H9 (cell line): ENCODE measurements at places on chromosomes 2 and 18.

DNA sequence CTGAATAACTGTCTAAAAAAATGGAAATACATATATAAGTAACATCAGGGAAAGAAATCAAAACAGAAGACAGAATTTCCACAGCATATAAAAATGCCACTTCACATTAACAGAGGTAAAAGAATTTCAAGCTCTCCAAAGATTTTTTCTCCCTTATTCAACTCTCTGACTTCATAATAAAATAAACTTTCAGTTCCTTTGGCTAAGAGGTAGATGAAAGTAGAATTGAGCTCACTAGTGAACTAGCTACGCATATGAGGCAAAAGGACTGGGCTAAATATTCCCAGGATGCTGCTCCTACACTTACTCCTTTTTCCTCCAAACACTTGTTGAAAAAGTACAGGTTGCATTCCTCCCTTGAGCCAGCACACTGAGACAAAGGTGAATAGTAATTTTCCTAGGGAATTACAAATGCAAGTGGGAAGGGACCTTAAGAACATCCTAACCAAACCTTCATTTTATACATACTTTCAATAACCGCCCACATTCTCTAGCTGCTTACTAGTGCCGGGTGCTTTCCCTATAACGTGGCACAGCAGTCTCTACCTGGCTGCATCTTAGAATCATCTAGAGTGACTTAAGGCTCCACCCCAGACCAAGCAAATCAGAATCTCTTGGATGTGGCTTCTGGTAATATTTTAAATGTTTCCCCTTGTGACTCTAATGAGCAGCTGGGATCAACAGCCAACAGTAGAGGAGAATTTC lies 136.6 kb downstream of the MTCL1 start:
- no peak for DNase-seq

DNA sequence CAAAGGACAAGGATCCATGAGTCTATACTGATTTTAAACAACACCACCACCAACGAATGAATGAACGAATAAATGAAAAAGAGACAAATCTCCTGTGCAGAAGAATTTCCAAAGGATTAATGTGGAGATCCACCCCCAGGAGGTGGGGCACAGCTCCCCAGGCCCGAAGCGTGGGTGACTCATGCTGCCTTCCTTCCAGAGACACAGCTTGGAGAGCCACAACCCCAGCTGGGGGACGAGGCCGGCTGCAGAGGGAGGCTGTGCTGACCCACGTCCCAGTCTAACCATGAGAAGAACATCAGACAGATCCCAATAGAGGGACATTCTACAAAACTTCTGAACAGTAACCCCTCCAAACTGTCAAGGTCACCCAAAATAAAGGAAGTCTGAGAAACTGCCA lies 557.3 kb upstream of the SALL3 start:
- DNase-seq: no peak

DNA sequence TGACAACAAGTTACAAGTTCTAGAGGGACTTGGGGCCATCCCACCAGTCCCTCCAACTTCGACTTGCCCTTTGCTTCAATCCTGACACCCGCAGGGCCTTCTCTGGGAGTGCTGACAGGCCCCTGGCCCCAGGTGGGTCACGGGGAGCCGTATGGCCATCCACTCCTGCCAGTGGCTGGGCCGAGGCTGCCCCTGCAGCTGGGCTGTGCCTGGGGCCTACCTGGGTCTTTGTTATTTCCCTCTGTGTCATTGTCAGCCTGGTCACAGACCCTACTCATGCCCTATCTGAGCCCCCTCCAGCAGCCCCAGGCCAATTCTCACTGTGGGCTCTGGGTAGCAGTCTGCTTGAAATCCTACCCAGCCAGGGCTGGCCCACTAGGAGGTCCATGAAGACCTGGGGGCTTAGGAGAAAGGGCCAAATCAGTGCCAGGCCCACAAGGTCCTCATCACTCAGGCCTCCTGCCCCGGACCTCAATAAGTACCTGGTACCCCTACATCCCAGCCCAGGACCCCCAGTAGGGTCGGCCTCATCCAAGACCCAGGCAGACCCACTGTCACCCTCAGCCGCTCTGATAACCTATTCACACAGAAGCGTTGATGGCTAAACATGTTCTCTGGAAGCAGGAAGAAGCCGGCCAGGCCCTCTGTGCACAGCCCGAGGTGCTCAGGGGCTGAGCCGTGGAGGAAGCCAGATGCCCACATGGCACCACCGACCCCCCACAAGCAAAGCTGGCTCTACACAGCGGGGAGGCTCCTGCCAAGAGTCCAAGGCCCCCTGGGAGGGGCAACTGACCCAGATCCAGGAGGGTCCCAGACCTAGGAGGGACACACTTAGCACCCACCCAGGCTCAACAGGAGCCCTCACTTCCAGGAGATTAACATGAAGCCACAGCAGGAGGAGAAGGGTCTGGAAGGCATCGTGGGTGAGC lies 57.7 kb downstream of the BIN1 start:
- no peak for DNase-seq

- DNase-seq: no peak
Observed at GRCh38 chr2:234919711-234920110, 32.1 kb upstream of the SH3BP4 start.

- no peak for DNase-seq
Observed at GRCh38 chr18:77948567-77948966, 698.9 kb downstream of the GALR1 start.

- DNase-seq: no peak
Observed at GRCh38 chr18:23648940-23649607, 13.6 kb downstream of the ANKRD29 start.

- no peak for DNase-seq
Observed at GRCh38 chr2:28348149-28348567, 44.5 kb upstream of the FOSL2 start.

DNA sequence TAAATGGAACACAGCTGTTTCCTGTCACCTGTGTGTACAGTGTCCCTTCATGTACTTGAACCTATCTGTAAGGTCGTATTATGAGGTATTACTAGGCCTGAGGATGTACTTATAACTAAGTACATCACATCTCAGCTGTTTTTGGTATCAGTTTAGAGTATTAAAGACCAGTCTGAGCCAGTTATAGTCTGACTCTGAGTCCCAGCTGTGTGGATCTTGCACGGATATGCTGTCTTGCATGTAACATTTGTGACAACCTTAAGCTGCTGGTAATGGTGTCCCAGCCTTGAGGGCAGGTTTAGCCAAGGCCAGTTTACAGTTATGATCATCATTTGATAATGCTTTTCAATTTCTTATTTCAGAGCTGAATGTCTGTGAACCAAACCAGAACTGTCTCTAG lies 496.3 kb downstream of the SLC4A3 start:
- DNase-seq: no peak

- peak; percentile 88 for DNase-seq
Observed at GRCh38 chr18:79246309-79247108, 149.2 kb upstream of the NFATC1 start.

DNA sequence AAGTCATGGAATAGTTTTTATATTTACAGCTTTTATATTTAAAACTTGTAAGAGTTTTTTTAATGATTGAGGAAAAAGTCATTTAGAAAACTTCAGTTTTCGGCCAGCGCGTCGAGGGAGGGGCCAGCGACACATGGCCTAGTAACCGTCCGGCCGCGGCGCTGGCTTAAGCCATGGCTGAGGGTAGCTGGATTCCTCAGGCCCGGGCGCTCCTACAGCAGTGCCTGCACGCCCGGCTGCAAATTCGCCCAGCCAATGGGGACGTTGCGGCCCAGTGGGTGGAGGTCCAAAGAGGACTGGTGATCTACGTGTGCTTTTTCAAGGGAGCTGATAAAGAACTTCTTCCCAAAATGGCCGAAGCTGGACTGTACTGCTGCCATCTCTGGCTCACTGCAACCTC lies 4.9 kb upstream of the KLHL41 start:
- DNase-seq: no peak

GRCh38 chr2:217124050-217124449 lies 264.2 kb upstream of the TNP1 start:
- DNase-seq: no peak

DNA sequence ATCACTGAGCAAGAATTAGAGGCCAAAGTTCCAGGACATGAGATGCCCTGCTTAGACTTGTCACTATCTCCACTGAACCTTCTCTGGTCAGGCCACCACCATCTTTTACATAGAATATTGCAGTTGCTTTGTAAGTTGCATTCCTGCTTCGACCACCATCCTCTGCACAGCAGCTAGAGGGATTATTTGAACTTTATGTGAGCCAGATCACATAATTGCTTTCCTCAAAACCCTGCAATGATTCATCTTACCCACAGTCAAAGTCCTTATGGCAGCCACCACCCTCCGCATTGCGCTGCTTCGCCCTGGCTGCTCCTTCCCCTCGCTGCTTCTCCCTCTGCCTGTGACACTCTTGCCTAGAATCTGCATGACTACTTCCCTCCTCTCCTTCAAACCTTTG lies 111.3 kb downstream of the EML6 start:
- no peak for DNase-seq

GRCh38 chr2:88248280-88248828 lies 78.2 kb downstream of the THNSL2 start:
- DNase-seq: no peak

GRCh38 chr2:6577960-6578359 lies 287.7 kb downstream of the CMPK2 start:
- DNase-seq: no peak

- DNase-seq: no peak
Observed at GRCh38 chr2:172564376-172564775, 8.5 kb downstream of the PDK1 start.

- DNase-seq: no peak
Observed at GRCh38 chr2:217407362-217407761, 547.5 kb upstream of the TNP1 start.

- DNase-seq: no peak
Observed at GRCh38 chr2:38709567-38710194, 41.5 kb downstream of the SRSF7 start.
